ENCODE measurements at places on chromosomes 6 and 20. TPM values are rescaled to one million over a fixed set of nuclear protein-coding genes. Genes with fewer than 3 reads are reported as not detected.

DNA sequence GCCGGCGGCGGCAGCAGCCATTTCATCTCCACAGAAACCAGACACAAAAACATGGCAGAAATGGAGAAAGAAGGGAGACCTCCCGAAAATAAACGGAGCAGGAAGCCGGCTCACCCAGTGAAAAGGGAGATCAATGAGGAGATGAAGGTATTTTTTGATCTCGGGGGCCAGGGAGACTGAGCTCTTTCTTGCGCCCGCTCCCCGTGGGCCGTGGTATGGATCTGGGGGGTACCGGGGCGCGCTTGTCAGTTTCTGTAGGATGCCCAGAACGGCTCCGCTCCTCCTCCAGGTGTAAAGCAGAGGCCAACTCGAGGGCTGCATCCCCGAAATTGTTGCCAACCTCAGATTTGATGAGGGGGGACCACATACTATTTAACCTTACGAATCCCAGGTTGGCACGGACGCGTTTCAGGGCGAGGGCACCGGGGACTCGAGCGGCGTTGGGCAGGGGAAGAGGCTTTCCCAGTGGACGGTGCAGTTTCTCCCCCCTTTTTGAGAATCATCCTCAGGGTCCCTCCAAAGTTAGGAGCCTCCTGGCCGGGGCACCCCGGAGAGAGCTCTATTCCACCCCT lies 735 bp downstream of the SOBP start:
- DNase-seq = no peak

DNA sequence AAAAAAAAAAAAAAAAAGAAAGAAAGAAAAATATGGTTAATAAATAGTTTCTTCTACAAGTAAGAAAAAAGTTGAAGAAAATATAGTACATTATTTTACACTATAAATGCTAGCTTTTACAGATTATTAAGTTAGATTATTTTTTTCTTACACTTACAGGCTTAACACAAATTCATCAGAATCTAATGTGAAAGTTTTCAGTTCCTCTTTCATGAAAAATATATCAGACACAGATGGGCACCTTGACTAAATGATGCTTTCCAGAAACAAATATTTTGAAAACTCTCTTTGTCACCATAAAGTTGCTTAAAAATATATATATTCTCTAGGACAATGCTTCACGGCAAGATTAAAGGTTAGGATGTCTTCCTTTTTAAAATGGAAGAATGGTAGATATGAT lies 321.8 kb upstream of the HSF2 start:
- DNase-seq = no peak

MLIP gene
- total RNA-seq = not detected

DNA sequence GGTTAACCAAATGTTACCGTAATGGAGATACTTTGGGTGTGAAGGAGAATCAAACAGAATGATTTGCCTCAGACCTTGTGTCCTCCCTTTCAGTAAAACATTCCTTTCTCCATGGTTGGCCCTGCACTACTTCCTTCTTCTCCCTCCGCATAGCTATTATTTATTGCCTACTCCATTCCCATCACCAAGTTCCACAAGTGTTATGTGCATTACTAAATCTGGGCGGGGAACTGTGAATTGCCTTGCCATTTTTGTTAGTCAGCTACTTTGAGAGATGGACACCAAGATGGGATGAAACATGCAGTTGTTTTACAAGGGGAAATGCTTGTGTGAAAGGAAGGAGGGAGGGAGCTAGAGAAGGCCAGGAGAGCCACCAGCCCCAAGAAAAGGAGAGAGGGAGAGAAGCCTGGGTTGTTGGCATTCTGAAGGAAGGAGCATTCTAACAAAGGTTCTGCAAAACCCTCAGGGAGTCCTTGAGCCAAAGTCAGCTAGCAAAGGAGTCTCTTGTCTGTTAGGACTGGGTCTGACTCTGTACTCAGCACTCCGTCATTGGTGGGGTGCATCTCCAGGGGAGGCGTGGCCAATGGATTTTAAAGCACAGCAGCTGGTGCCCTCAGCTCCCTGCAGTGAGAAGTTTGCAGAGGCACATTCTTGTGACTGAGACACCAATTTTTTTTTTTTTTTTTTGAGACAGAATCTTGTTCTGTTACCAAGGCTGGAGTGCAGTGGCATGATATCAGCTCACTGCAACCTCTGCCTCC lies 83.6 kb upstream of the CHD6 start:
- DNase-seq = no peak

RPL7L1 gene
- total RNA-seq = 120 TPM
